Activated naive CD4-positive, alpha-beta T cell treated with anti-CD3 and anti-CD28 coated beads, Interleukin-2, amount 50 U/mL, for 72 hours (primary cell): ENCODE measurements at places on chromosomes 7 and 10. TPM values are rescaled to one million over a fixed set of nuclear protein-coding genes. Genes with fewer than 3 reads are reported as not detected.

- DNase-seq = no peak
Measured at GRCh38 chr7:123533553-123533917, 860 bp downstream of the IQUB start.

GRCh38 chr7:139587535-139587934, 64.0 kb downstream of the CLEC2L start:
- DNase-seq = no peak

DNA sequence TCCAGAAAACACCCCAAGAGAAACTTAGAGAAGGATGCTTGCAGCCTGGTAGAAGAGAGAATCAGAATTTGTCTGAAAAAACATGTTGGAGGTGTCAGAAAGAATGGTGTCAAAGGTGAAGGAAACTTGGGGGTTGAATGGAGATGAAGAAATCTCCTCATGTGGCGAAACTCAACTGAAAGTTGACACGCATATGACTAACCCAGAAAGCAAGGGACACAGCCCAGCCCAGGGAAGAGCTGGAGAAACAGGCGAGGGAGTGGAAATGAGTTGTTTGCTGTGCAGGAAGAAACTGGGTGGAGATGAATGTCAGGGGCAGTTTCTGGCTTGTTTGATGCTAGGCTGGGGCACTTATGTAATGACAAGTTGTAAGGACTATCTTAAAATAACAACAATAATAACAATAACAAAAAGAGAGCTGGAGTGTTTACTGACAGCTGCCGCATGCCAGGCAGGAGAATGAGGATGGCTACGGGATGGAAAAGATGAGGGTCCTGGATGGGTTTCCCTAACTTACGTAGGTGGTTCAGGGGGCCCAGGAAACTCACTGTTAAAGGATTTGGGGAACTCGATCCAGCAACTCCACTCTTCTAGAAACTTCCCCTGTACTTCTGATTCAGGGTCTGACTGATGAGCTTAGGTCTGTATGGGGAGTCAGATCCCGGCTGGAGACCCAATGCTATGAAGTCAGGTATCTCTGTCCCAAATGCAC, 57.4 kb downstream of the MAP3K8 start:
- DNase-seq = no peak

- DNase-seq = no peak
Measured at GRCh38 chr7:128265906-128266300, 24.8 kb downstream of the LEP start.

DNA sequence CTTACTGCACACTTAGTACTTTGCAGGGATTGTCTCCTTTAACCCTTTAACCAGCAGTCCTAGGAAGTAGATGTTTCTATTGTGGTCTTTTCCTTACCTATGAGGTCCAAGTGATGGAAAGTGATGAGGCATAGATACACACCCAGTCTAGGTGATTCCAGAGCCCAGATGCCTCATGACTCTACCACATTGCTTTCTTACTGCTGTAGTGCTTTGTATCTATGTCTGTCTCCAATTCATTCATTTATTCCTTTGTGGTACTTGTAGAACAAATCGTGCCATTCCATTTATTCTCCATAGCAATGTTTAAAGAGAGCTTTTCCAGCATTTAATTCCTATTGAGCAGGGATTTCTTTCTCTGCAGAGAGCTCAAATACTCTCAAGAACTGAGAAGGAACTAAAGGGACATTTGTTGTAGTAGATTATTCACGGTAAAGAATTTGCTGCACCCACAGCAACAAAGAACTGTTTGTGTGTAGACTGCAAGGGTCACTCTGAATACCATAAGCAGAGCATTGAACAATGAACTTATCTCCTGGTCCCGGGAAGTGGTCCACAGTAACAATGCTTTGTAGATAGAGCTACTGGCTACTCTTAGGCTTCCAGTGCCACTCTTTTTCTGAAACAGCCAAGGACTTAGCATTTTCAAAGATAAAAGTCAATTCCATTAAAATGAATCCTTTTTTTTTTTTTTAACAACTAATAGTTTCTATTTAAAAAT, 337.0 kb downstream of the PTEN start:
- no peak for DNase-seq

DNA sequence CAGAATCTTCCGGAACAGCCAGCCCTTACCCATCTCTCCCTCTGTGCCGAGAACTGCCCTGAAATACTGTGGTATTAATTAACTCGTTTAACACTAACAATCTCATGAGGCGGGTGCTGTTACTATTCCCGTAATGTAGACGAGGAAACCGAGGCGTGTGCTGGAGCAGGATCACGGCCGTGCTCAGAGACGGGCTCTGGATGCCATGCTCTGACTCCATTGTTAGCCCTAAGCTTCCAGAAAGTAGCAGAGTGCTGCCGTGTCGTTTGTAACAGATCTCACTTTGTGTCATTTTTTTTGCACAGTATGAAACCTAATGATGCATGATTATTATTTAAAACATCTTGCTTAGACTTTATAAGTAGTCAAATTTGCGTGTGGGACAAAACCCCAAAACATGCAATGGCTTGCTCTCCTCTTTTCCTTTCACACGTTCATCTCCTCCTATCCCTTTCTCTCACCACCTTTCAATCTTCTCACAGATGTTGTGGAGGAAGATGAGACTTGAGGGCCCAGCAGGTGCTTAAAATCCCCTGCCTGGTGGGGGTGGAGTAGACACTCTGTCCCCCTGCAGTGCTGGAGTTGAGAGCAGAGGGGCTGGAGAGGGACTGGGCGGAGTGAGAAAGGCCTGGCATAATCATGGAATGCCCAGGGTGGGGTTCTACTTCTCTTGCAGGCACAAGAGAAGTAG, 482 bp upstream of the ACTR3C start:
- no peak for DNase-seq

- no peak for DNase-seq
Measured at GRCh38 chr7:25119102-25119501, 6.0 kb downstream of the CYCS start.

DNA sequence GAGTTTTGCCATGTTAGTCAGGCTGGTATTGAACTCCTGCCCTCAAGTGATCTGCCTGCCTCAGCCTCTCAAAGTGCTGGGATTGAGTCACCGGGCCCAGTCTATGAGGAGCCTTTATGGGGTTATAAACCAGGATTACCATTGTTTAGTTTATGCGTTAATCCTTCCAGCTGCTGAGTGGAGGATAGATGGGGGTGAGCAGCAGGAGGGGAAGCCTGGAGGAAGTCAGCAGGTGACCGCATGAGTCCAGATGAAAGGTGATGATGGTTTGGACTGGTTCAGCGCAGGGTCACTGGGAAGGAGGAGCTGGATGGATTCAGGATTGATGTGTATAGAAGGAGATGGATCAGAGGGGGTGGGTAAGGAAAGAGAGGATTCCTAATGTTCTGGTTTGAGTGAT, 197.1 kb downstream of the ADAM12 start:
- no peak for DNase-seq

- no peak for DNase-seq
Measured at GRCh38 chr7:44268671-44269070, 56.7 kb downstream of the CAMK2B start.

DNA sequence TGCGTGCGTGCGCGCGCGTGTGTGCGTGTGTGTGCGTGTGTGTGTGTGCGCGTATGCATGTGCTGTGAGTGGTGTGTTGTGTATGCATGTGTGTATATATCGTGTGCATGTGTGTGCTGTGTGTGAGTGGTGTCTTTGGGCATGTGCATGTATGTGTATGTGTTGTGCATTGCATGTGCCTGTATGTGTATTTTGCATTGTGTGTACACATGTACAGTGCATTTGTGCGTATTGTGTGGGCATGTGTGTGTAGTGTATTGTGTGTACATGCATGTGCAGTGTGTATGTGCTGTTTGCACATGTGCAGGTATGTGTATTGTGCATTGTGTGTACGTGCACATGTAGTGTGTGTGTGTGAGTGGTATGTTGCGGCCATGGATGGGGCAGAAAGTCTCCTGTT, 6.0 kb upstream of the DPYSL4 start:
- no peak for DNase-seq

GRCh38 chr7:30270921-30271320, 13.5 kb upstream of the ZNRF2 start:
- DNase-seq = no peak

DNA sequence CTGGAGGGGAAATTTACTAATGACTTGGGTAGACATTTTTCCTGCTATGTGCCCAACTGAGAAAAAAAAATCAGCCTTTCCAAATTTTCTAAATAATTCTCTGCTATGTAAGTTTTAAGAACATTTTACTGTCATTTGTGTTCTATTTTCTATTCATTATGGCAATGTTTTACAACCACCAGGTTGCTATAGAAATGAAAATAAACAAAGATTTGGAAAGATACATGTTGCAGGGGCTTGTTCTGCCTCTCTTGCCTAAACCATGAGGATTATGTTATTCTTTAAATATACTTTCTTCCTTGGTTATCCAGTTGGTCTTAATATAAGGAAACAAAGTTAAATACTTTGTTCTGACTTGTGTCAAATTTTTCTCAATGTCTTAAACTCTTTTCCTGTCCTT, 257.2 kb downstream of the TWIST1 start:
- no peak for DNase-seq

The TDRD1 gene
- total RNA-seq = 0.20 TPM

The CPEB3 gene
- total RNA-seq = 1.9 TPM

The ANLN gene
- total RNA-seq = 63.4 TPM

The CABCOCO1 gene
- total RNA-seq = not detected

The FOXI2 gene
- not detected for total RNA-seq

The KCNH2 gene
- total RNA-seq = 0.72 TPM

The MOGAT3 gene
- not detected for total RNA-seq
